ENCODE measurements at places on chromosomes 6 and 20. TPM values are rescaled to one million over a fixed set of nuclear protein-coding genes. Genes with fewer than 3 reads are reported as not detected.

Gene MYLK4
- 0.33 TPM for total RNA-seq

Gene AMD1
- total RNA-seq, result 60.0 TPM

Gene PANK2
- 76.6 TPM for total RNA-seq

Gene SFT2D1
- 37.0 TPM for total RNA-seq

Gene KCTD20
- total RNA-seq, result 45.7 TPM

Gene SPDEF
- not detected for total RNA-seq

Gene DDO
- total RNA-seq, result not detected

Gene VSTM2L
- total RNA-seq, result not detected

Gene FIG4
- 13.5 TPM for total RNA-seq

Gene NDUFAF5
- 37.4 TPM for total RNA-seq

Gene MYCT1
- total RNA-seq, result not detected

Gene LGSN
- 0.40 TPM for total RNA-seq

Gene TRIM15
- not detected for total RNA-seq

Gene RCAN2
- 0.53 TPM for total RNA-seq

Gene PAQR8
- total RNA-seq, result 26.4 TPM

Gene SLC52A3
- total RNA-seq, result not detected

Gene F13A1
- total RNA-seq, result 0.34 TPM

Gene IBTK
- 24.6 TPM for total RNA-seq
